ENCODE measurements at places on chromosomes 7 and 10.
A peak's percentile ranks its signal among the peaks of the same experiment; 100 is the strongest.

DNA sequence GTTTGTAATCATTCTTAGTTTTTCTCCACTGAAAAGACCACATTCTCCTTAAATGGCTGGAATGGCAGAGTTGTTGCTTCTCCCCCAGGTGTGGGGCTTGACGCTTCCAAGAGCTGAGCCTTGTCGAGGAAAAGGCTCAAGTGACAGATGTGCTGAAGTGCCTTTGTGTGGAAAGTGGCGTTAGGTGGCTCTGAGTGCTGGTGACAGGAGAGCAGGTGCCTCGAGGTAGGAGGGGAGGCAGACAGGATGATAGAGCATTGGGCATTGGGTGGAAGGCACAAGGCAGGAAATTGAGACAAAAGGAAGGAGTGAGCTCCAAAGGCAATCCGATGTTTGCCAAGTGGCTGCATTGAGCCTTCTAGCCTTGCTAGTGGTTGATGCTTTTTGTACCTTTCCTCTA, 6.7 kb downstream of the KIAA1217 start:
- DNase-seq: no peak

GRCh38 chr7:144827621-144828020, 8.2 kb downstream of the TPK1 start:
- DNase-seq: peak; percentile 18

GRCh38 chr7:157276731-157277562, 59.9 kb upstream of the DNAJB6 start:
- no peak for DNase-seq

- DNase-seq: no peak
Observed at GRCh38 chr7:23044581-23044980, 30.7 kb upstream of the HYCC1 start.

GRCh38 chr7:41333511-41333910, 369.4 kb downstream of the INHBA start:
- no peak for DNase-seq

DNA sequence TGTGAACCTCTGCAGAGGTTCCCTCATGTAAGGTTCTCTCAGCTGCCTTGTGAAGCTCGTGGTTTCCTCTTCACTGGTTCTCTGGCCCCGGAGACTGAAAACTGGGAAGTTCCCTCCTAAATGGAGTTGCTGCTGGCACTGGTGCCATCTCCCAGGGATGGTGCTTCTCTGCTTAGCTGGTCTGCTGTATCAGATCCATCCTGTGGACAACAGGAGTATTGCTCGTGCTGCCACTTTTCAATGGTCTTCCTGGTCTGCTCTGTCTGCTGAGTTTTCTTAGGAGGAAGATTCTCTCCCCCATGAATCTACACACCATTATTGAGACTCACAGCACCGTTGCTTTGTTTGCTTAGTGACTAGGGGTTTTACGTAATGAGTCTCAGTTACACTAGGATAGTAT, 247.8 kb downstream of the OTUD1 start:
- no peak for DNase-seq

DNA sequence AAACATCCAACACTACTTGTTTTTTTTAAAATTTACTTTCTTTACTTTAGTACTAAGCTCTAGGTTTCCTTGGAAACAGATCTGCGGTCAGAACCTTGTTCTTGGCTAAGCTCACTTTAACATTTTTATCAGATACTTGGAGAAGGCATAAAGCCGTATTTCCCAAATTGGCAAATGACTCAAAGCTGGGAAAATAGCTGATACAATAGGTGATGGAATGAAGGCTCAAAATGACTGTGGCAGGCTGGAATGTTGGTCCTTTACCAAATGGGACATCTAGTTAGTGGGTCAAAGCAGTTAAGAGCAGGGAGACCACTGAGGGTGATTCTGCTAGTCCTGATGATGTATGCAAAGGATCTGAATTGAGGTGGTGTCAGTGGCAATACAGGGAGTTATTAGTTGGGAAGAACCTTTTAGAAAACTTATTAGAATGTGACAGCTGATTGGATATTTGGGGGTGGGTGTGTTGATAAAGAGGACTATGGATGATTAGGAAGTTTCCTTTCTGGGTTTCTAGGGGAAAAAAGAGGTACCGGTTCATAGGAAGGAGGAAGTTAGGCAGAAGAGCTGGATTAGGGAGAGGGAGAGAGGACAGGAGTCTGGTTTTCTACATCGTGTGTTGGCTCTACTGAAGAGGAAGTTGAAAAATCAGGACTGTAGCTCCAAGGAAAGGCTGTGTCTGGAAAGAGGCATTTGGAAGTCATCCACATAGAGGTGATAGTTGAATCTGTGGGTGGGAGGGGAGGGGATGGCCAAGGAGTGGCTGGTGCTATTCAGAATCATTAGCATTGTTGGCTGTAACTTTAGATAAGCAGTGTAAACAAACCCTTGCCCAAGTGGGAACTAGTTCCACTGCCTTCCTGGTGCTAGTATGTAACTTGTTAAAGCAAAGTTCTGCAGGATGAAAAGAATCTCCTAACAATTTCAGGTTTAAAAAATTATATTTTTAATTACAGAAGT, 13.1 kb downstream of the PLCE1 start:
- DNase-seq: no peak

DNA sequence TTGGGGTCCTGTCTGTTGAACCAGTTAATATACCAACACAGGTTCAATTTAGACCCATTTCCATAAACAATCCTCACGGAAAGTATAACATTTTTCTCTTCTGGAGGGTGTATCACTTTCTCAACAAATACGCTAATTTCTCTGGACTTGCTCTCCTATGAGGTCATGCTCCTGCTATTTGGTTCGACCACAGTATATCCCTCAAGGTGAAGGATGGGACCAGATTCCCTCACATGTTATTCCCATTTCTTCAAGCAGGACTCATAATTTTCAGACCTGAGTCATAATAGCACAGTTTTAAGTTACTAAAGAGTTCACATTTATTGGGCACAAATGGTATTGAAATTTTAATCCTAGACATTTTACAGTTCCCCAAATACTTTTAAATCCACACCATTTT, 57.2 kb downstream of the ADAM12 start:
- no peak for DNase-seq

DNA sequence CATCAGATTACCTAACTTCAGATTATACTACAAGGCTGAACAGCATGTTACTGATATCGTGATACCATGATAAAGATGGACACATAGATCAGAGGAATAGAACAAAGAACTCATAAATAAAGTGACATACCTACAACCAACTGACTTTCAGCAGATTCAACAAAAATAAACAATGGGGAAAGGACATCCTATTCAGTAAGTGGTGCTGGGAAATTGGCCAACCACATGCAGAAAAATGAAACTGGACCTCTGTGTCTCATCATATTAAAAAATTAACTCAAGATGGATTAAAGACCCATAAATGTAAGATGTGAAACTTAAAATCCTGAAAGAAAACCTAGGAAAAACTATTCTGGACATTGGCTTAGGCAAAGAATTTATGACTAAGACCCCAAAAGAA, 158.6 kb downstream of the ZEB1 start:
- no peak for DNase-seq

- no peak for DNase-seq
Observed at GRCh38 chr7:31971049-31971667, 99.0 kb downstream of the PDE1C start.

DNA sequence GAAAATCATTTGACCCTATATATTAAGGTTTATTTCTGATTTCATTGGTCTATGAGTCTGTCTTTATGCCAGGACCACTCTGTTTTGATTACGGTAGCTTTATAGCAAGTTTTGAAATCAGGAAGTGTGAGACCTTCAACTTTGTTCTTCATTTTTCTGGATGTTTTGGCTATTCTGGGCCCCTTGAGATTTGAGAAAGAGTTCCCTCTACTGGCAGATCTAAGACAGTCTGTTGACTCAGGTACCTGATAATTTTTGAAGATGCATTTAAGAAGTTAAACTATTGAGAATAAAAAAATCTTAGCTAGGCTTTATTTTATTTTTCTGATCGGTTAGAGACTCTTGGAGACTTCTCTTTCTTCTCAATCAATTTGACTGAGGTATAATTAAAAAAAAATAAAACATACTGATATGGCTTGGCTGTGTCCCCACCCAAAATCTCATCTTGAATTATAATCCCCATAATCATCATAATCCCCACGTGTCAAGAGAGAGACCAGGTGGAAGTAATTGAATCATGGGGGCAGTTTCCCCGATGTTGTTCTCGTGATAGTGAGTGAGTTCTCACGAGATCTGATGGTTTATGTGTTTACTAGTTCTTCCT, 209.2 kb downstream of the SNX10 start:
- DNase-seq: no peak

DNA sequence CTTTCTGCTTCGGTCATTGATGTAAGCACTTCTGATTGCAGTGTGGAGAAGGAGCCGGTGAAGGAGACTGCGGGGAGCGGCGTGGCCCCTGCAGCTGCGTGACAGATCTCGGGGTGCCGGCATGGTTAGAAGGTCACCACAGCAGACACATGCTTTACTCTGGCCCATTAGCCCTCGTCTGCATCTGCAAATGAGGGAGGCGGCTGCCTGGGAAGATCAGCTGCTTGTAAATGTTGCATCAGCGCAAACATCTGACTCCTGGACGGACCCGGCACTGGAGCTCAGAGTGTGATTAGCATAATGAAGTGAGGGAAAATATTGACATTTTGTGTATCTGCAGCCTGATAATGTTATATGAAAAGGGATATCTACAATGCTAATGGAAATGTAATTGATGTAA, 30.5 kb upstream of the MNX1 start:
- no peak for DNase-seq
